ENCODE measurements at places on chromosomes 13 and 19.

GRCh38 chr13:101210774-101211173, 205.5 kb downstream of the NALCN start:
- no peak for DNase-seq

DNA sequence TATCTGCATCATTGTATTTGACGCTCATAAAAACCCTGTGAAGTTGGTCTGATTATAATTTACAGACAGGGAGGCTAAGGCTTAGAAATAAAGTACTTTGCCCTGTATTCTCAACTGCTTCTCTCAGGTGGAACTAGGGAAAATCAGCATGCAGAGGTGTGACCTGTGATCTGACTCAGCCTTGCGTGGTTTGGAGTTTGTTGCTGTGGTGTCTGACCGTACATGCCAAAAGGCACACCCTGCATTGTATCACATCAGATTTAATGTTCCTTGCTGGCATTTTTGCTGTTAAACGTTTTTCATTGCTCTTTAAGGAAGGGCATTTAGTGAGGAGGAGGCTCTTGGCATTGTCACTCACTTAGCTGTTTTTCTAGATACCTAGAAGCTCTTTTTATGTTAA, 58.8 kb upstream of the C1QTNF9B start:
- DNase-seq, result no peak

DNA sequence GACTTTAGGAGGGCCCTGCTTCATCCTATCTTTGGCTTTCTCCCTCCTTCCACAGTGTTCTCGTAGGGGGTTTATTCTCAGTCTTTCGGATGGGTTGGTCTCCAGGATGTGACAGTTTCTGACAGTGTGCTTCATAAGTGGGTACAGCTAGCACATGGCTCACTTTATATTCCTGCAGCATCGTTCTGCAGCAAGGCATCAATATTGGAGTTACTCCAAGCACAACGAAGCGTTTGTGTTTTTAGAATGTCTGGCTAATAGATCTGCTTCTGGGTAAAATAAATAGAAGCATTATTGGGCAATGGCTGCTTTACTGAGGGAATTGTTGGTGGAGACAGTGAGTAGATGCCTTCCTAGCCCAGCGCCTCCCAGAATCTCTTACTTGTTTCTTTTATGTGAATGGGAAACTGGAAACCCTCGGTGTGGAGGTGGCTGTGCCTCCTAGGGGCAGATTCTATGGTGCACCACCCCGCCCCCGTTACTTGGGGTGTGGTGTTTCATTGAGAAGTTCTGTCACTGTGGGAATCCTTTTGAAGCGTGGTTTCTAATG, 2.0 kb downstream of the FARP1 start:
- DNase-seq, result no peak

DNA sequence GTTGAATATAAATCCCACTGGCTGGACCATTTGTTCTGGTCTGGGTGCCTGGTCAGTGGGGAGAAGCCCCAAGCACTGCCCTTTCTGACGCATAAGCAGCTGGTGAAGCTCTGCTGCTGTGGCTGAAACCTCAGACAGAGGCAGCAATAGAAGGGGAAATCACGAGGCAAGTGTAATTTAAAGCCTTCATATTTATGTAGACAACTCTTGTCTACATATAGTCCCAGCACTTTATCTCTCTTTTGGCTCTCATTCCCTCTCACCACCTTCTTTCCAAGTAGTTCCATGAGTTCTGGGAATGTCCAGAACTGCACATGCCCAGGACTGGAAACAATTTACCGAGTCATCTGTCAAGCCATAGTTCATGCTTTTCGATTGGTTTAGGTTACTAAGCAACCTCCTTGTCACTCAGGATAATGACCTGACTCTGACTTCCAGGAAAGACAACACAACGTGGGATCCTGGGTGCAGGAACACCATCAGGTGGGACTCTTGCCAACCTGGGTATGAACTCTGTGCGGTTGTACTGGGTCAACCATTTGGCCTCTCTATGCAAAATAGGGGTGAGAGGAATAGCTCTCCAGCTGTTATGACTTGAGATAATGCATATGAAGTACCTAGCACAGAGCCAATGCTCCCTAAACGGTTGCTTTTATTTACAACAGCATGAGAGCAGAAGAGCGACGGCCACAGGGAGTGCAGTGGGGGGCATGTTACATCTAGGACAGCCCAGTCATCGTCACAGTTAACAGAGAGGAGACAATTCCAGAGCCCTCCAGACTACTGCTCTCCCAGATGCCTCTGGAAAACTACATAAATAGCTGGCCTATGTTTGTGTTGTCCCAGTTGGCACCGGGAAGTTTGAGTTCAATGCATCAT, 321.9 kb downstream of the FOXO1 start:
- no peak for DNase-seq

- DNase-seq, result no peak
Measured at GRCh38 chr13:63516124-63516523, 2100.5 kb upstream of the PCDH20 start.

GRCh38 chr19:10339380-10339960, at the start of gene ICAM3:
Gene ICAM3 (minus strand): TSS chr19:10339624. CDS start chr19:10339614, 10 bp downstream.
- DNase-seq, result peak; percentile 68

DNA sequence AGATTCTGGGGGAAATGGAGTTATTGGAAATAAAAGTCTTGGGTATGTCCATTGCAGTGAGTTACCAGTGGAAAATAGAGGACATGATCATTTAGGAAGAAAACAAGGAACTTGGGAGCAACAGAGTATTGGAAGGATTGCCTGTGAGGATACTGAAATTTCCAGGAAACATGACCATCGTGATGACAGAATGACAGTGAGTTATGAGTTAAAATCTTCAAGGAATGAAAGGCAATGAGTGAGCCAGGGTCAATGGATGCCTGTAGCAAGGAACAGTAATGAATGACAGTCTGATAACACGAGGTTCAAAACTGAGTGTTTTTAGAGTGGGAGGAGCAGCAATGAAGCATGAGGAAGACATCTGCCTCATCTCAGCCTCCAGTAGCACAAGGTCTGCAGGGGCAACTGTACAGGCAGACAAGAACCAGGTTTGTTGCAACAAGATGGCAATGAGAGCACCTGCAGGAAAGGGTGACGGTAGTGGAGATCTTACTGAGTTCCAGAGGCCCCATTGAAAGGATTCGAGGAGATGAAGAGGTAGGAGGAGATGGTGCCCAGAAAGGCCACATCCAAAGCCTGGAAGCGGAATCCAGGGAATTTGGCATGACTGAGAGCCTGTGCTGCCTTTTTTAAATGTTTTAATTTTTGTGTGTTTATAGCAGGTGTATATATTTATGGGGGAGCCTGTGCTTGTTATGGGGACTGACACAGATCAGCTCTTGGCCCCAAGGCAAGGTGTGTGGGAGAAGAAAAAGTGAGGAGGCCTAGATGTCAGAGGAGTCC, 43.9 kb downstream of the N4BP2L1 start:
- DNase-seq, result no peak

DNA sequence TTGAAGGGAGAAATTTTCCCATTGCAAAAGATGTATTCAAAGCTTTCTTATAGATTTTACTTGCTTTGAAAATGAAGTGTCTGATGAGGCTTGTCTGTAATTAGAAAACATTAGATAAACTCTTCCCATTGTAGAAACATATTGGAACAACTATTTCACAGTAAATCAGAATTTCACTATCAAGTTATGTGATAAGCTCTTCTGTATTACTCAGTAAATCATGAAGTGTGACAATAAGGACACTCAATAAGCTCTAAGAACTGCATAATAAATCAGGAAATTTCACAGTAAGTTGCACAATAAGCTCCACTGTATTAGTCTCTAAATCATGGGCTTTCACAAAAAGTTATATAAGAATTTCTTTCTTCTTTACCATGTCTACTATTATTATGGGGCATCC, 1546.6 kb downstream of the SLITRK5 start:
- no peak for DNase-seq

DNA sequence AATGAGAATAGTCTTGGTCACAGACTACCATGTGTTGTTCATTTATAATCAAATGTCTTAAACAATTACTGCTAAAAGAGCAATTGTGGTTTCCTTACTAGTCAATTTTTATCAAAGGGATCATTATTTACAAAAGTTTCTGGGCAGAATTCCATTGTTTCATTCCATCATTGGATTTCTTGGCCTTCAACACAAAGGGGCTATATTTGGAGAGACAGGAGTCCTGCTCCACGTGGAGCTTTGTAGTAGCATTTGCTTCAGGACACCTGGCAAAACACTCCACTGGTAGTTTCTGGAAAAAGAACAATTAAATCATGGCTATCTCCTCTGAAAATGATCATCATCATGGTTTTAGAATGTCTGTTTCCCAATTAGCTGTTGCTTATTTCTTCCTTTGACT, 22.3 kb upstream of the STARD13 start:
- DNase-seq, result no peak

DNA sequence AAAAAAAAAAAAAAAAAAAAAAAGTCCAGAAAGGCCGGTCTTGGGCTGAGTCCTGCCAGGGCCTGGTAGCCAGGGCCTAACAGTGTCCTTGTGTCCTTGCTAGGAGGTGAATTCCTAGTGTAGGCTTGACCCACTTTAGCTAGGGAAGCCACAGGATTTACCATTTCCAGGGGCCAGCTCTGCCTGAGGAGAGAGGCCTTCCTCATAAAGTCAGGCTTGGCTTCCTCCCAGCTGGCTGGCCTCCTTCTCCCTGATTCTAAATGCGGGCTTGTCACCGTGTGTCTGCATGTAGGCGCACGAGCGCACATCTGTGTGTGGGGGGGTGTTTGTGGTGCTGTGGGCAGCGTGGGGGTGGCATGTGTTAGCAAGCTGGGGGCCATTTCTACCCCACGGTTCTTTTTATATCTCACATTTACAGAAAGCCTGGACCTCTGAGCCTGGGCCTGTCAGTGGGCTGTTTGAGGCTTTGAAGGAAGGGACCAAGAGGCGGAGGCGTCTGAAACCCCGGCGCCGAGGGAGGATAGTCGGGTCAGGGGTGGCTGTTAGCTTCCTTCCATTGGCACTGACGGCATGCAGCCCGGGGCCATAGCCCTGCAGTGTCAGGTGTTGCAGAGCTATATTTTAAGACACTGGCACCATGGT, 31.7 kb downstream of the IER2 start:
- peak; percentile 50 for DNase-seq

DNA sequence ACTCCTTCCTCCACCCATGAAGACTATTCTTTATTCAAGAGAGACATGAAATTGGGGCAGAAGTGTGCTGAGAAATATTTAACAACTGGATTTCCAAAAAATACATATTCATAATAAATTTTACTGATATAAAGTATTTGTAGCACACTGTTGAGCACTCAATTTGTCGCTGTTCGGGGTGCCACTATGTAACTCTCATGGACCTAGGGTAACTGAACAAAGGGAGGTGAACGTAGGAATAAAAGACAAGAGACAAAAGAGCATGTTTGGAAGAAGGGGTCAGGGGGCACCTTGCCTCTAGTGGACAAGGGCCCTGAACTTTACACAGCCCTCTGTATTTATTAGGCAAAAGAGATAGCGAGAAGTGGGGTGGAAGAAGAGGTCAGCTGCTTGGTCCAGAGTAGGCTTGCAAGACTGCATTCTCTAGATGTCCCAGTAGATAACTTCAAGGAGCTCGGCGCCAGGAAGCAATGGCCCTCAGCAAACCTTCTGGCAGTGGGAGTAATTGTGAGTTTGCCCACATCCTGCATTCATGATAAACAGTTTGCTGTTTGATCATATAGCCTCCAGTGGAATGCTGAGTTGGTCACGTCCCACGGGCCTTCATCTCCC, 4.5 kb upstream of the ZNF175 start:
- no peak for DNase-seq

Data from CD4-positive, alpha-beta T cell treated with Interleukin-15 for 1 hour (primary cell).